ENCODE measurements at places on chromosomes 3 and 15.
A peak's percentile ranks its signal among the peaks of the same experiment; 100 is the strongest.

DNA sequence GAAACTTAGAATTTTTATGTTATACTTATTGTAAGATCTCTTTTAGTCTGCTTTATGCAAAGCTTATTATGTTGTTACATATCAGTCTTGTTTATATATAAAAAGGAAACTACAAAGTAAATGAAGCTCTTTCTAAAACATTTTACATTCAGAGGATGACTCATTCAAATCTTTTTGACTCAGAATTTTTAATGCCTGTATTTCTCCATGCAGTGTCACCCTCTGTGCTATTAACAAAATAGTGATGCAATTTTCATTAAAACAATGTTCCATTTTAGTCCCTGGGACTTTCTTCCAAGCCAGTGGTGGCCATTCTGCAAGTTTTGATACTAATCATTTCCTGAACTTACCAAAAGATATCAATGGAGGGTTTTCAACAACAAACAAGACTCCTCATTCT is 216.1 kb downstream of the NAALADL2 start:
- no peak for DNase-seq

GRCh38 chr3:182710557-182711157 is 82.6 kb upstream of the ATP11B start:
- no peak for DNase-seq

- no peak for DNase-seq
Measured at GRCh38 chr15:100194996-100195395, 146.8 kb downstream of the ADAMTS17 start.

DNA sequence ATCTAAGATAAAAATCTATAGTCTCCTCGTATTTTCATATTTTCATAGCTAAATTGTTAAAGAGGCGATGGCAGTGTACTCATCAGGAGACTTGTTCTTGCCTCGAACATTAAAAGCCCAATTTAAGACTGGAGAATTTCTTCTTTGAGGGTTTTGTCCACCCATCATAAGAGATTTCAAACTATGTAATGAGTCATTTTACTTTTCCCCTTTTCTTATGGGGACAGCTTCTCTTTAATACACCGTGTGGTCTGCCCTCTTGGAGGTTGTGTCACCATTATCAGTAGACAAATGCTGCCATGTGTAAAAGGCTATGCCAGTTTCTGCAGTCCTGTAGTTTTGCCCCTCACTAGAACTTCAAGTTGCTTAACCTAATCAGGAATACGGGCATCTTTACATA is 16.9 kb downstream of the TGFBR2 start:
- no peak for DNase-seq

DNA sequence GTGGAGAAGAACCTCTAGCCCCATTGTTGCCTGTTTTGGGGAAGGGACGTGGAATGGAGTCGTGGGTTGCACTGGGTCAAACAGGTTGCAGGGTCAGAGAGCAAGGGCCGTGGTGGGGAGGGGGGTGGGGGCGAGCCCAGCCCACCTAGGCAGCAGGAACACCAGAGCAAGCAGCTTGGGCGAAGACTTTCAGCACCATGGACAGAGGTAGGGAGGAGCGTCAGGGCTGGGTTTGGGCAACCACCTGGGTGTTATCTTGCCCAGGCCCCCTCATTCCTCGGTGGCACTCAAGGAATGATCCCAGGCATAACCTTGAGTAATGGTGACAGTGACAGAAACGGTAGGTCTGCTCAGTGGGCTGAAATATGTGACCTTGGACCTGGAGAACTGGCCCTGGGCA is 45.9 kb upstream of the TMEM115 start:
- DNase-seq: no peak

DNA sequence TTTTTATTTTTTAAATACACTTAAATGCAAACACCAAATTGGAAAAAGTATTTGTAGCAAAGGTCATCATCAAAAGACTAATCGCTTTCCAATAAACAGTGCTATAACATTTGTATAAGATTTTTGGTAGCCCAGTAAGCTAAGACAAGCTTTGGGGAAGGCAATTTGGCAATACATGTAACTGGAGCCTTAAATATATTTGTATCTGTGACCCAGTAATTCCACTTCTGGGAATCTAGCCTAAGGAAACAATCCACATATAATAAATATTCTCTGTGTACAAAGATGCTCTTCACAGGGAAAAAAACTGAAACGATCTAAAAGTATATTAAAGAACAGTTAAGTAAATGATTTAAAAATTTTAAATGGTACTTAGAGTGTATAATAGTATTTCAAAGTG is 65.5 kb upstream of the TJP1 start:
- DNase-seq: no peak

DNA sequence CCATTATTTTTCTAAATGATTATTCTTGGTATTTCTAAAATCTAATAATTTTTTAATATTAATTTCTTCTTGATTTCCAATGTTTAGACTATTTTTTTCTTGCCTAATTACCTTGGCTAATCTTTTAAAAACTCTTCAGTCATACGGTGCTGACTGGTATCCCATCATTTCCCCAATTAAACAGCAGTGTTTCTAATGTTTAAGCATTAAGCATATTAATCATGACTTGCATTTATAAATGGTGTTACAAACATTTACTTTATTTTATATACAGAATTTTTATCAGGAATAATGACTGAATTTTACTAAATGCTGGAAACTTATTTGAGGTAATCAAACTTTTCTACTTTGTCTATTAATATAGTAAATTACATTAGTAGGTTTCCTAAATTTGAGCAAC is 199.3 kb downstream of the ADAMTSL3 start:
- DNase-seq: no peak

DNA sequence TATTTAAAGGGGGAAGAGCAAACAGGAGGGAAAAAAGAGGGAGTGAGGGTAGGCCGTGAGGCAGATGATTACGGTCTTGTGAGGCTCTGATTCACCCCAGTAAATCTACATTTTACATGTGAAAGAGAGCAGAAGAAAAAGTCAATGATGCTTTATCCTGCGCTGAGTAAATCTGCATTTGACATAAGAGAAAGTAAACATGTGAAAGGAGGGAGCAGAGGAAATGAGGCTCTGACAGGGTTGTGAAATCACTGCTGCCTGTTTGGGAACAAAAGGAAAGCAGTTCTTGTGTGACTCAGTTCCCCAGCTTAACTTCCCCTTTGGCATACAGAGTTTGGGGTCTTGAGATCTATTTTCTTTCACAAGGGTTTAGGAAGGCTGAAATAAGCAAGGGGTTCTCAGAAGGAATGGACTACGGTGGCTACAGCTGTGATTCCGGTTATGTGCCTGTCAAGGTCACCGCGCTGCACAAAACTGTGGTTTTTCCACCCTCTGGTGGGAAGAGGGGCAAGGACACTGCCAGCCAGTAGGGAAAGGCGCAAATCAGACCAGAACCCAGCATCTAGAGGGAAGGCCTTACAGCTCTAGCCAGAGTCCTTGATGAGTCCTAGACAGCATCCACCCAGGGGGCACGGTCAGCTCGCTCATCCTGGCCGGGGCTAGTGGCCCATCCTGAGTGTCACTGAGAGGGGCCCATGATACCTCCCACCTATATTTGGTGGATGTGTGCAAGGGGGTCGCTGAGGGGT is 18.9 kb upstream of the HCN4 start:
- DNase-seq: no peak

GRCh38 chr15:86106306-86106705 is 26.6 kb downstream of the AGBL1 start:
- no peak for DNase-seq

DNA sequence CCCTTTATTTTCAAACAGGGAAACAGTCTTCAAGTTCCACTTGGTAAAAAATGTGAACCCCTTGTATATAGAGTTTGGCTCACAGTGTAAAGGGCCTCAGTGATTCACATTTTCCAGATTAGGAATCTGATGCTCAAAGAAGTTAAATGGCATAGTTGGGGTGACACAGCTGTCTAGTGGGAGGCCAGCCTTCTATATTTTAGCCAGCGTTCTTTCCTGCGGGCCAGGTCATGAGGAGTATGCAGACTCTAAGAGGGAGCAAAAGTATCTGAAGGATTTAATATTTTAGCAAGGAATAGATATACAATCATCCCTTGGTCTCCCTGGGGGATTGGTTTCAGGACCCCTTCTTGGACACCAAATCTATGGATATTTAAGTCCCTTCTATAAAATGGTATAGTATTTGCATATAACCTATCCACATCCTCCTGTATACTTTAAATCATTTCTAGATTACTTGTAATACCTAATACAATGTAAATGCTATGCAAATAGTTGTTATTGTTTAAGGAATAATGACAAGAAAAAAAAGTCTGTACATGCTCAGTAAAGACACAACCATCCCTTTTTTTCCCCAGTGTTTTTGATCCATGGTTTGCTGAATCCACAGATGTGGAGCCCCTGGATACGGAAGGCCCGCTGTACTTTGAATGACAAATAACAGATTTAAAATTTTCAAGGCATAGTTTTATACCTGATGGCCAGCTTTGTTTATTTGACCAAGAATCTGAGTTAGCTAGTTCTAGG is 7.0 kb downstream of the B2M start:
- no peak for DNase-seq

GRCh38 chr15:74422265-74422651 is 11.5 kb downstream of the SEMA7A start:
- DNase-seq: no peak

GRCh38 chr3:7658294-7658693 is 797.4 kb downstream of the GRM7 start:
- DNase-seq: no peak

GRCh38 chr3:138180375-138181029 is 5.8 kb upstream of the DBR1 start:
- DNase-seq: peak; percentile 4

DNA sequence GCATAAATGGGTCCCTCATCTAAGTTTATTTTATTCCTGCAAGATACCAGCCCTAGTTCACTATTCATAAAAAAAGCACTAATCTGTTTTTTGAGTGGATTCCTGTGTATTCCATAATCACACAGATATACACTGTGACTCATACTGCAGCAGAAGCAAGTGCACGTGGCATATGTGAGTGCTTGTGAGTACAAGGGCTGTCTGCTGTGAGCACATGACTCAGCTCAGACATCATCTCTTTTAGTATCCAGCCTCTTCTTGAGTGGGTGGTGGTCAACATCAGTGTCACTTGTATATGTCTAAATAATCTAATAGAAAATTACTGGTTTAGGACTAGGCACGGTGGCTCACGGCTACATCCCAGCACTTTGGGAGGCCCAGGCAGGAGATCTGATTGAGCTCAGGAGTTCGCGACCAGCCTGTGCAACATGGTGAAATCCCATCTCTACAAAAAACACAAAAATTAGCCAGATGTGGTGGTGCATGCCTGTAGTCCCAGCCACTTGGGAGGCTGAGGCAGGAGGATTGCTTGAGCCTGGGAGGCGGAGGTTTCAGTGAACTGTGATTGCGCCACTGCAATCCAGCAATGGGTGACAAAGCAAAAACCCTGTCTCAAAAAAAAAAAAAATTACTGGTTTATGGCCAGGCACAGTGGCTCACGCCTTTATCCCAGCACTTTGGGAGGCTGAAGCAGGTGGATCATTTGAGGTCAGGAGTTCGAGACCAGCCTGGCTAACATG is 49.8 kb downstream of the NIPA2 start:
- no peak for DNase-seq

GRCh38 chr3:183818041-183818620 is 7.2 kb downstream of the MAP6D1 start:
- no peak for DNase-seq

DNA sequence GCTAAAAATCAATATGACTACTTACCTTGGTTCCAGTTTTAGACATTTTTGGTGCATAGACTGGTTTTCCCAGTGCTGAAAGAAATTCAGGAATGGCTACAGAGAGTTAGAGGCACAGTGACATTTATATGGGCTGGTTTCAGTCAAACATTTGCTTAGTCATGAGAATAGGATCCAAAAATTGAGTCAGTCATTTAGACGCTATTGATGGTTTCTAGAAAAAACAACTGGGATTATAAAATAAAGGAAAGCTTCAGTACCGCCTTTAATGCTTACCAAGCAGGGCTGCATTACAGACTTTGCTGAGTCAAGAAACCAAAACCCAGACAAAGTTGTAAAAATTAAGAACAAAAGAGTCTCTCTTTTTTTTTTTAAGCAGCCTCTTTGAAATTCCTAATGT is at the start of gene CRYGS:
CRYGS (minus strand) TSS at position 100 of the 400 bp plus-strand sequence; CDS start at position 46, 54 bp downstream.
- no peak for DNase-seq

DNA sequence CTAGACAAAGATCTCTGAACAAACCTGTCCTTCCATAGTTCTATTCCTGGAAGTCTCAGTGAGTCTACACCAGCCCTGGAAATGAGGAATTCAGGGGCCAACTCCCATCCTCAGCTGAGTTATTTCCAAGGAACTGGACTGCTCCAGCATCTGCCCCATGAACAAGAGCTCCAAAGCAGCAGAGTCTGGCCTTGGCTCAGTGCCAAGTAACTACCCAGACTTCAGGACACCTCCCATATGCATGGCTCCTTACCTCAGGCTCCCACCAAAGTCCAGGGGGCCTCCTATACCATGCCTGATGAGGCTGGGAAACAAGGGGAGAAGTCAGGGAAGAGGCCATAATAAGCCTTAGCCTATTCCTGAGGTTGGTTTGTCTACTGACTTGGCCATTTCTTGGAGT is 45.0 kb downstream of the FAIM start:
- DNase-seq: no peak

DNA sequence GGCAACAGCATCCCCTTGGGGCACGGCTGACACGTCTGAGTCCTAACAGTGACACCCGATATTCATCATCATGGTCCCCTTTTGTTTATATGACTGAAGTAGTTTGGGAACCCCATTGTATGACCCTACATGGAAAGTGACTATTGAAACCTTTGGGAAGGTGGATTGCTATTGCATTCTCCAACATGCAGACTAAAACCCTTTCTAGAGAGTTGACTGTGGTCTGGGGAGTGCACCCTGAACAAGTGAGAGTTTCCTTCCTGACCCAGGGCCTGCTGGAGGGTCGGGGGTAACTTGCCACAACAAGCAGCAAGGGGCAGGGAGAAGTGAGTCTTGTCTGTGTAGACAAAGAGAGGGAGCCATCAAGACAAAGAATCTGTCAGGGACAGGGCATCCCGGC is 54.4 kb downstream of the ISG20 start:
- no peak for DNase-seq

- DNase-seq: no peak
Measured at GRCh38 chr15:64772488-64772887, 2.9 kb downstream of the RBPMS2 start.

DNA sequence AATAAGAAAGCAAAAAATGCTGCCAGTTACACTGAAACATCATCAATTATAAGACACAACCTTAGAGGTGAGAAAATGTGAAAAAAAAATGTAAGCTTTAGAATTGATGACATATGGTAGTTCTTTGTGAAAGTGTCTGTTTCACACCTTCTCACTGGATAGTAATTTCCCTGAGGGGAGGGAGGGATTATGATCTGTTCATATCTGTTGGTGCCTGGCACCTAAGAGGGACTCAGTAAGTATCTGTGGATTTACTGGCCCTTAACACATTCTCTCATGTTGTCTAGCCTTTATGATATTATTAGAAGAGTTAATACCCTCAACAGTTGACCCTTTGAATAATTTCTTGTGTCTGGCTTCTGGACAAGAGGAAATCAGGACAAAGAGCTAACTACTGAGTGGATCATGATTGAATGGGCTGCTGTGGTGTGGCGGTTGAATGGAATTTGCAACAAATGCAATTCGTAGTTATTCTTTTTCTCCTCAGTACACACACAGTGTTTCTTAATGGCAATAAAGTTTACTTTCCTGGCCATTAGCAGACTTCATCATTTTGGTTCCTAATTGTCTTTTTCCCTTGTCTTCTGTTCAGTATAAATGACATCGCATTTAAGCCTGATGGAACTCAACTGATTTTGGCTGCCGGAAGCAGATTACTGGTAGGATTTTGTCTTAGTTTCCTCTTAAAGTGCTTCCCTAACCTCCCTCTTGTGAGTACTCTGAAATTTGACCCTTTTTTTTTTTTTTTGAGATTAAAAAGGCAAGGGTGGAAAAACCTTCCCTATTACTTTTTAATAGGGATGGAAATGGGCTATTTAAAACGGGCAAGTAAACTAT is 9.5 kb downstream of the IFT122 start:
- DNase-seq: no peak

- no peak for DNase-seq
Measured at GRCh38 chr15:55802600-55803376, 59.8 kb upstream of the PRTG start.
